ENCODE measurements at places on chromosomes 2 and 18. TPM values are rescaled to one million over a fixed set of nuclear protein-coding genes. Genes with fewer than 3 reads are reported as not detected.

The FOXD4L1 gene
- not detected for total RNA-seq

DNA sequence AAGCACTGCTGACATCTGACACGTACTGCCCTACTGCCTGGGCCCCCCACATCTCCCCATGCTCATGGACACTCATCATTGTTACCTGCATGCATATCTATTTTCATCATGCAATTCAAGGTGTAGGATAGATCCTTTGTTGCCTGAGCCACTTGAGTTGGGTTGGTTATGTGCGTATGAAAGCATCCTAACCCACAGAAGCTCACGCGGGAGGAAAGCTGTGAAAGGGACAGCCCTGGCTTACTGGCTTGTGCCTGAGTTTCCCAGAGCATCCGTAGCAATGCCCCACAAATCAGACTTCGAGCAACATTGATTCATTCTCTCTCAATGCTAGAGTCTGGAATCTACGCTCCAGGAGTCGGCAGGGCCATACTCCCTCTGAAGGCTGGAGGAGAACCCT is 285.5 kb downstream of the PHLPP1 start:
- DNase-seq = no peak
- H3K4me1 ChIP-seq = no peaks in the 10 kb centered on the region
- H3K27me3 ChIP-seq = no peaks in the 10 kb centered on the region
- no peak overlapping the region for H3K4me3 ChIP-seq
- H3K36me3 ChIP-seq = no peaks in the 10 kb centered on the region

DNA sequence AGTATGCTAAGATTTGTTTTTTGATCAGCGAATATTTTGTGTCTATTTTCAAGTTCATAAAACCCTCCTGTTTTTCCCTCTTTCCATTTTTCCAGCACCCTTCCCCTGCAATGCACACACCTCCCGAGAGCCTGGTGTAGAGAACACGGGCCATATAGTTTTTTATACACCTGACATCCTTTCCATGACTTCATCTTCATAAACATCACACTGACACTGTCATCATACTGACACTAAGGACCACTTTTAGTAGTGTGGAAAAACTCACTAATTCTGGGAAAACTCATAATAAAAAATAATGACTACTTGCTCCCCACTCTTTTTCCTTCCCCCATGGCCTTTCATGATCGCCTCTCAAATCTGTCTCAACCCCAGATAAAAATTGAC is 70.2 kb downstream of the EPHA4 start:
- H3K4me3 ChIP-seq = no peak overlapping the region
- no peaks in the 10 kb centered on the region for H3K36me3 ChIP-seq
- DNase-seq = no peak
- no peak overlapping the region for H3K27ac ChIP-seq
- H3K27me3 ChIP-seq = no peaks in the 10 kb centered on the region

The PID1 gene
- 4.0 TPM for total RNA-seq

GRCh38 chr2:168577885-168578284 is 121.8 kb downstream of the CERS6 start:
- H3K4me1 ChIP-seq = peaks cover 17% of the 10 kb centered on the region
- no peak overlapping the region for H3K4me3 ChIP-seq
- H3K36me3 ChIP-seq = no peaks in the 10 kb centered on the region
- DNase-seq = no peak

GRCh38 chr18:68429111-68429510 is 285.8 kb downstream of the TMX3 start:
- no peak overlapping the region for H3K4me3 ChIP-seq
- H3K36me3 ChIP-seq = no peaks in the 10 kb centered on the region
- no peaks in the 10 kb centered on the region for H3K27me3 ChIP-seq
- H3K27ac ChIP-seq = no peak overlapping the region
- DNase-seq = no peak
